Chondrocyte (in vitro differentiated cells): ENCODE measurements at places on chromosomes 6 and 20.

GRCh38 chr6:143236151-143236798 lies 175.6 kb downstream of the AIG1 start:
- no peak for DNase-seq

GRCh38 chr20:42603655-42604054 lies 586.1 kb downstream of the PTPRT start:
- no peak for DNase-seq

DNA sequence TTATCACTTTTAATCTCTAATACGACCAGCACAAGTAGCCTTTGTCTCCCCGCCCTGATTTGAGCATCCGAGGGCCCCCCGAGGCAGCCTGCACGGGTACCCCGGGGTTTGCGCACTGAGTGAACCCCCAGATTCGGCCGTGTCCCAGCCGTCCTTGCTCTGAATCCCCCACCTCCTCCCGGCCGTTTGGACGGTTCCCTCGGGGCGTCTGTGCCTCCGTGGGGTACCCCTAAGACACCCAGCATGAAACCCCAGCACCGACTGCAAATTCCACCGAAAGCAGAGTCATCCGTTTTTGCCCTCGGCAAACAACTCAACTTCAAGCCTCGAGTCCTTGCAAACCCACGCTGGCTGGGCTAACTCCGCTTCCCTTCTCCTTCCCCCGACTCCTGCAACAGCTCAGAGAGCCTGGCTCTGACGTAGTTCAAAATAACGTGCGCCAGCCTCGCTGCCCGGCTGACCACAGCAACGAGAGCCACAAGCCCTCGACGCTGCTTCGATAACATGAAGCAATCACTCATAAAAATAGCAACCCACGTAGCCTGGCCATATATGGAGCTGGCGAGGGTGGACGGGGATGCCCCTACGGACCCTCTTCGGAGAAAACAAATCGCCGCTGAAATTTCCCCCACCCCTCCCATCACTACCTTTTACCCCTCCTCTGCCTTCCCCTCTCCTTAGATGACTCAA lies 764 bp upstream of the SNAP25 start:
- no peak for DNase-seq

GRCh38 chr6:6932341-6932740 lies 175.4 kb upstream of the RREB1 start:
- DNase-seq: no peak

GRCh38 chr20:25402583-25402982 lies 4.9 kb upstream of the GINS1 start:
- no peak for DNase-seq
